ENCODE measurements at places on chromosomes 4 and X.
A peak's percentile ranks its signal among the peaks of the same experiment; 100 is the strongest.

- DNase-seq, result peak; percentile 37
Measured at GRCh38 chr4:176443646-176444409, 124.1 kb downstream of the SPCS3 start.

DNA sequence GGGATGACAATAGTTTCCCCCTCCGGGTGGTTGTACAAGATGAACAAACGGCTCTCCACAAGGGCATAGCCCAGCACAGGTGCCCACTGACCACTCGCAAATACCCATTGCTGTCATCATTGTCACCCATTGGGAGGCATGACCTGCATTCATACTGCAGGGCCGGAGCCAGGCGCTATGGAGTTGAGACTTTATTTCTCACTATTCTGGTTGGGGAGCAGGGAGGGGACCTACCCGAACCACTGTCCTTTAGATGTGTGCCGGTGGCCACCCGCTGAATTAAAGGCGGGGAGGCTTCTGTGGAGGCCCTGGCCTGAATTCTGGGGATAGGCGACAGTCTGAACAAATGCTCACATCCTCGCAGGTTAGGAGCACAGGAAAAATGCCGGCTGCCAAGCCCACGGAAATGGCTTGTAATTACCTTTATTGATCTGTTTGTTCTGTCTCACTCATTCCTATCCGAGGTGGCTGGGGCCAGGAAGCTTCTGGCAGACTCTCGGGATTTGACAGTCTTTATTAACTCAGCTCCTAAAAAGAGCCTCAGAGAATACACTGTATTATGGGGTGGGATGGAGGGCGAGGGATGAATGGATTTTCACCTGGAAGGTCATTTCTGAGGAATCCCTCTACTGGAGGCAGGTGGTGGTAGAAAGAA, 125.1 kb upstream of the PSAPL1 start:
- no peak for DNase-seq

DNA sequence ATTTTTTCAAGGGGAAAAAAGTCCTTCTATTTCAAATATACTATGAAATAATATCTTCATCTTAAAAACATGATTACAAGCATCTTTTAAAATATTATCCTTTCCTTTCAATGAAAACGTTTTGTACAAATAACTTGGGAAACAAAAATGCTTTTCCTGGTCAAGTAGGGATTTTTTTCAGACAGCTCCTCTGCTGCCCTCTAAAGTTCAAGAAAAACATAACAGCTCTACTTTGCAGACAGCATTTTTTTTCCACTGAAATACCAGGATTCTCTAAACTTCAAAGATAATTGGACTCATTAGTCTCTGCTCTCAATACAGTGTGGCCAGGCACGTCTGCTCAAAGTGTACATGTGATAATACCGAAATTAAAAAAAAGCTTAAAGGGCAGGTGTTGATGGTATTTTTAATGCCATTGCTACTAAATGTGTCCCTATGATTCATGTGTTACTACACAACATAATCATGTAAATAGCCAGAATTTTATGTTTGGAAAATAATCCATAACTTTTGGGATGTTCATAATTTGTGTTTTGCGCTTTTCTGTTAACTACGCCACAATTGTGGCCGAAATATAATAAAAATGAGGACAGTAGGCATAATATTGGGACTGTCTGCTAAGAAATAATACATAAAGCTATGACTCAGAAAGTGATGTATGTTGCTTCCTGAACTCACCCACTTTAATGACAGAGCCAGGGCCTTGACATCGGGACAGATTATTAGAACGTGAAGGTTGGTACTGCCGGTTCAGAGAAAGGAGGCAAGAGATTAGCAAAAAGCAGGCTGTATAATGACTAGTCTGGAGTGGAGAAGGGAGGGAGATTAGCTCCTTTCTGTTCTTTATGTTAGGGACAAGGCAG, 478.9 kb downstream of the KCNIP4 start:
- peak; percentile 6 for DNase-seq

DNA sequence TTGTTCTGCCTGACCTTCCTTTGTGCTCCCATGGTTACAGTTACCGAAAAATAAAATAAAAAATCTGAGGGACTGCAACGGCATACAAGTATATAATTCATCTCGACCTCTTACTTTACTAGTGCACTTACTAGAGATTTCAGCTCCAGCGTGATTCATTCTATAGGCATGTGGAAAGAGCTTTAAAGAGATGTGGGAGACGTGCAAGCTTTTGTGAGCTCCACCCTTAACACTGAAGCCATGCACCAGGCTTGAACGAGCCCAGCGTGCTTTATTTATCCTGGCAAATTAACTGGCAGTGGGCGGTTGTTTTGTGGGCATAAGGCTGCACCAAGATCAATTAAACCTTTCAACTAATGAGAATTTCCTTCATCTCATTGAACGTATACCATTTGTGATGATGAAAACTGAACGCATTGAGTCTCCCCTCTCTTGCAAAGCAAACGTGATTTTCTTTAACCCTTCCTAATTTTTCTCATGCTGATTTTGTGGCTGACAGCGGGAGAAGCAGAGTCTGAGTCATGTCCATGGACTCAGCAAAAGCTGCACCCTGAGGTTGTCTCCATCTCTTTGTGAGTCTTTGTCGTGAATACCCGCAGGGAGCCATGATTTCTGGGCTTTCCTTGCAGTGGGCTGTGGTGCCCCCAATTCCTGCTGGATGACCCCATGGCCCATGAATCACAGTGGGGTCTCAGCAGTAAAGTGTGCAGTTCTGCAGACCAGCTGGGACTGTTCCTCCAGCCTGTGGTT, 60.1 kb downstream of the MXRA5 start:
- DNase-seq, result peak; percentile 91

DNA sequence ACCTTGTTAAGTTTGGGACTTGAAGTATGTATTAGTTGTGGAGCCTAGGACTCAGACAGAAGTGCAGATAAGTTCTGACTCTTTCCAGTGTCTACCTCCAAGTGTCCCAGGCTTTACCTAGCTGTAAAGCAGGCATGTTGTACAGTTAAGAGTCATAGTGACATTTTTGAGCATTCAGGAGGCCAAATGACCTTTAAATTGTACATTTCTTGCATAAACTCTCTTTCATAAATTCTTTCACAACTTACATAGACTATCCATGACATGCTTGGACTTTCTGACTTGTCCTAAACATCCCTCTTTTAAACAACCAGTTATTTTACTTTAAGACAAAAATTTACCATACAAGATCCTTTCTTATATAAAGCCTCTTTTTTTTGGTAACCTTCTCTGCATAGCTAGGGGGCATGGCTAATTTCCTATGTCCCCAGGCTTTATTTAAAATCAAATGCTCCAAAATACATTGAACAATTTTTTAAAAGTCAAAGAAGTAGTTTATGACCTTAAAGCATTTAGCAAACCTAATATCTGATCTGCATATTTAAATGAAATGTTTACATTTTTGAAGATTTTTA, 40.1 kb upstream of the UGT8 start:
- DNase-seq, result no peak

DNA sequence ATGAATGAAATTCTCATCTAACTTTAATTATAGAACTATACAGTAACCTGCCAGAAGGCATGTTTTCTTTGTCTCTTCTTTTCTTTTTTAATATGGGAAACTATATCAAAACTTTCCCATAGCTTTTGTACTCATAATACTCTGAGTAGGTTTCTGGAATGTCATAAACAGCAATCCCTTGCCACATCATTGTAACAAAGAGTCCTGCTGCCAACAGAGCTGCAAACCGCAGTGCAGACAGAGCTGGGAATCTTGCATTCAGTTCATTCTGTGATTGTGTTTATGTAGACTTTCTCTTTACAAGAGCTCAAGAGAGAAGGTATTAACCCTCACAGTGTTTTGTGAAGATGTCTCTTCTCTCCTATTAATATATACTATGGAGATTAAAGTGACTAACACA, 304.4 kb upstream of the SLIT2 start:
- peak; percentile 80 for DNase-seq

DNA sequence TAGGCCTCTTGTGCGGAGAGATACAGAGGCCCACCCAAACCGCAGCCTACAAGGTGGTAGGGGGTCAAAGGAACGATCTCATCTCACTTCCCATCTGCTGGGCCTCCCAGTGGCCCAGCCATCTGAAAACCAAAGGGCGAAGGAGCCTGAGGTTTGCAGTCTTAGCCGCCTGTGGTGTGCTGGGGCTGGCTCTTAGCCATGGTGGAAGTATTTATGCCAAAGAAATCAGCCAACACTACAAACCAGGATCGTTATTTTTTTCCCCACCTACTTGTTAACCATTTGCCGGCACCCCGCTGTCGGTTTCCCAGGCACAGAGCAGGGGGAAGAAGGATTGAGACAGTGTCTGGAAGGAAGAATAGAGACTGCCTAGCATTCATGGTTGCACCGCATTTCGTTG, 30.9 kb upstream of the CDKL5 start:
- no peak for DNase-seq

GRCh38 chr4:145266881-145267280, 86.5 kb upstream of the OTUD4 start:
- DNase-seq, result no peak

Data from fibroblast of skin of back (primary cell).